ENCODE measurements at places on chromosomes 5 and 9. TPM values are rescaled to one million over a fixed set of nuclear protein-coding genes. Genes with fewer than 3 reads are reported as not detected.
A peak's percentile ranks its signal among the peaks of the same experiment; 100 is the strongest.

FGF10 gene
- total RNA-seq, result 6.1 TPM

RANBP17 gene
- total RNA-seq, result 17.1 TPM

GRCh38 chr9:4604678-4605095, 57.4 kb upstream of the PLPP6 start:
- no peaks in the 10 kb centered on the region for H3K4me1 ChIP-seq
- peak; percentile 84 for DNase-seq
- H3K27ac ChIP-seq, result no peak overlapping the region

IRX2 gene
- total RNA-seq, result 6.0 TPM

GRCh38 chr9:37760416-37761161, 7.0 kb downstream of the TRMT10B start:
- no peak overlapping the region for H3K4me3 ChIP-seq
- peak overlapping the region; percentile 46 for H3K27ac ChIP-seq
- no peaks in the 10 kb centered on the region for H3K36me3 ChIP-seq
- no peak for DNase-seq

FAM151B gene
- total RNA-seq, result 2.7 TPM

DNA sequence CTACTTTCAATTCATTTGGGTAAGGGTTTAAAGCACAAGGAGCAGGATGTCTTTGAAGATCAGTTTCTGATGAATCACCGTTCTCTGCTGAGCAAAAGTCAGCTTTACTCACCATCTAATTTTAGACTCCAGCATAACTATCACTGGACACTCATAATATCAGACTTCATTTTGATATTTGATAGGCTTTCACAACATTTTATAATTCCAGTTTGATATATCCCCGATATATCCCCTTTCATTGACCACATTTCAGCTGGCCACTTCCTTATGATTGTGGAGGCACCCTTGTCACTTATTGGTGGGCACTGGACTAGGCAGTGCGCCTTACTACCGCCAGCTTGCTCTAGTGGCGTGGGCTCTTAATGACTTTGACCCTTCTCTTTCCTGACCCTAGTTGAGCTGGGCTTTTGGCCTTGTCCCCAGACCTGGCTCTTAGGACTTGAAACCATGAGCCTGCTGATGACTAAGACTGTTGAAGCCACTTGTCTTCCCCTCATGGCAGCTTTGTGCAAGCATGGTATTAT, 46.8 kb downstream of the CYSTM1 start:
- no peaks in the 10 kb centered on the region for H3K27me3 ChIP-seq
- DNase-seq, result no peak
- H3K4me1 ChIP-seq, result peaks cover 62% of the 10 kb centered on the region
- H3K4me3 ChIP-seq, result no peak overlapping the region
- no peaks in the 10 kb centered on the region for H3K36me3 ChIP-seq

ADGRD2 gene
- not detected for total RNA-seq

DNA sequence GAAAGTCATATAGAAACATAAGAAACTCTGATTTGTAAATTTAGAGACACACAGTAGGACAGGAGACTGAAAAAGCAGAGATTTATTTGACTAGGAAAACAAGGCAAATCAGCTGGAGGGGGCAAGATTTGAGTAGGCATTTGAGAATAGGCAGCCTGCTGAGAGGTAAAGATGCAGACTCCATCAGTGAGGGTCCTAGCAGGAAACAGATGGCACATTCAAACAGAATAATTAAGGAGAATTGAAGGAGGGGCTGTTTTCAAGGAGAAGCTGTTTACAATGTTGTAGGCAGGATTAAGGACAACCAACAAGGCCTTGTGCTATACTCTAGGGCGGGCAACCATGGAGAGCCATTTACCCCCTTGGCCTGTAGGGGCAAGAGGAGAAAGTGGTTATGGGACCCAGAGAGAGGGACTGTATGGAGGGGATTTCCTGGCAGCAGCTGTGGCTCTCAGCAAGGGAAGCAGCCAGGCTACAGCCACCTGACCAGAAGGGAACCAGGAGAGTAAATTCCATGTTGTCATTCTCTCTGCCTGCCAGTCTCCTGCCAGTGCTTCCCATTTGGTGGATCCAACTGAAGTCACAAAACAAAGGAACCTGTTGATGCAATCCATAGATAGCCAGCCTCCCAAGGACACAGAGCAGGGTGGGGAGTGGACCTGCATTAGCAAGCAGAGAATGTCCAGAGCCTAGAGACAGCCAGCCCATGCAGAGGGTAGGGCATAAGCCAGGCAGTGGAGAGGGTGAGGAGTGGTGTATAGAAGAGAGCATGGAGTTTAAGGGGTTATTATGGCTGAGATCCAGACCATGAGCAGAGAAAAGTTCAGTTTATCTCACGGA, 38.2 kb downstream of the PAPPA start:
- no peaks in the 10 kb centered on the region for H3K27me3 ChIP-seq
- no peak overlapping the region for H3K27ac ChIP-seq
- no peaks in the 10 kb centered on the region for H3K4me1 ChIP-seq

Data from hepatocyte (in vitro differentiated cells).